ENCODE measurements at places on chromosomes 16 and 17.

DNA sequence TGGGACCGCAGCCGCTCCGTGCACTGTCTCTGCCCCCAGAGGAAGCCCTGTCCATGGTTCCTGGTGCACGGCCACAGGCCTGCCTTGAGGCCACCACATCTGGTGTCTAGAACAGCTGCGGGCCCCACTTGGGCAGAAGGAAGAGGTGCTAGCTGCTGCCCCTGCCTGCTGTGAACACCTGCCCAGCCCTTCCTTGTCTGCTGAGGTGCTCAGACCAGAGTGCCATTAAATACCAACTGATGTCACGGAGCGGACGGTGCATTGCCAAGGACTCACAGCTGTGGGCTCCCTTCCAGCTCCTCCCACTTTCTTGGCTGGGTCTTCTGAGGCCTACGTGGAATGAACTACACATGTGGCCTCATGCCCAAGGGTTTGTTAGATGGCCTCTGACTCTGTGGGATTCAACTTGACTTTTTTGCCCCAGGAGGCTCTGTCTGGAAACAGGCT, 146.1 kb downstream of the RAB11FIP4 start:
- no peak for DNase-seq

- DNase-seq = no peak
Observed at GRCh38 chr17:42553161-42553818, 567 bp downstream of the HSD17B1 start.

DNA sequence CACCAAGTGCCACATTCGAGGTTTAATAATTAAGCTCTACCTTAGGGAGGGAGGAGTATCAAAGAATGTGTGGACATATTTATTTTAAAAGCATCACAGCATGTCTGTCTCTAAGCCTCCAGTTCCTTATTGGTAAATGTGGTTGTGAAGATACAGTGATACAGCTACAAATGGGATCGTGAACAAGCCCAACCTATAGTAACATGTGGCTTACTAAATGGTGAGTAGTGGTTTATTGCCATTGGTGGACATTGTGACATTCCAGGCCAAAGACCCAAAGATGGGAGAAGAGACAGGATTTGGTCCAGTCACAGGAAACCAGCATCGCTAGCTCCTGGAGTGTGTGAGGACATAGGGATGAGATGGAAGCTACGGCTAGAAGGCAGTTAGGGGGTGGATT, 51.2 kb downstream of the IQCK start:
- no peak for DNase-seq

DNA sequence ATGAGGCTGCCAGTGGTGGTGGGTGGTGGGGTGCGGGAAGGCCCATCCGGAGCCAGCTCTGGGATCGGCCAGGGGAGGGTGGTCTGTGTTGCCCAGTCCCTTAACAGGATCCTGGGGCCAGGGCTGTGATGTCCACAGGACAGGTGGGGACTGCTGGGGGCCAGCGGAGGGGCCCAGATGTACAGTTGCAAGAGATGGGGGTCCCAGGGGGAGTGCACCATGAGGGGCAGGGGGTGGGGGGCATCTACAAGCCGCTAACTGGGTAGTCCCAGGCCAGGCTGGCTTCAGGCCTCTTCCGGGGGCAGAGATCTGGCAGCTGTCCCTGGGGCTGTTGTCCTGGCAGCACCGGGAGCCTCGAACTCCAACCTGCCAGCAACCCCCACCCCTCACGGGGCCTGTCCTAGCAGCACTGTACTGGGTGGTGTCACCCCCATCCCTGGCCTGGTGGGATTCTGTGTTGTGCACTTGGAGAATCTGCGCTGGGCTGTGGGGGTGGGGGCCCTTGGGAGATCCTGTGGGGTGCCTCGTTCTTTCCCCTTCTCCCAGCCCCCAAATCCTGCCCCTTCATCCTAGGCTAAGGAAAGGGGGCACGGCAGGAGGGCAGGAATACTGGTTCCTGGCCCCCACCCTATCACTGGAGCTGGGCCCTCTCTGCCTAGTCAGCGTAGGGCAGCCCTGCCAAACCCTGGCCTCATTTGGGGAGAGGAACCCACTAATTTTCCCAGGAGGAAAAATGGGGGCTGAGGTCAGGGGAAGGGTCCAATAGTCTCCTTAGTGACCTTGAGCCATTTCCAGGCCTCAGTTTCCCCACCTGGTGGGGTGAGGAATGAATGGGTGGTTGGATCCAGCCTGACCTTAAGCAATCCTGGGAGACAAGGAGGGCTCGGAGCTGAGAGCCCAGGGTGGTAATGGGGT, 1.4 kb downstream of the MTSS2 start:
- DNase-seq = no peak

DNA sequence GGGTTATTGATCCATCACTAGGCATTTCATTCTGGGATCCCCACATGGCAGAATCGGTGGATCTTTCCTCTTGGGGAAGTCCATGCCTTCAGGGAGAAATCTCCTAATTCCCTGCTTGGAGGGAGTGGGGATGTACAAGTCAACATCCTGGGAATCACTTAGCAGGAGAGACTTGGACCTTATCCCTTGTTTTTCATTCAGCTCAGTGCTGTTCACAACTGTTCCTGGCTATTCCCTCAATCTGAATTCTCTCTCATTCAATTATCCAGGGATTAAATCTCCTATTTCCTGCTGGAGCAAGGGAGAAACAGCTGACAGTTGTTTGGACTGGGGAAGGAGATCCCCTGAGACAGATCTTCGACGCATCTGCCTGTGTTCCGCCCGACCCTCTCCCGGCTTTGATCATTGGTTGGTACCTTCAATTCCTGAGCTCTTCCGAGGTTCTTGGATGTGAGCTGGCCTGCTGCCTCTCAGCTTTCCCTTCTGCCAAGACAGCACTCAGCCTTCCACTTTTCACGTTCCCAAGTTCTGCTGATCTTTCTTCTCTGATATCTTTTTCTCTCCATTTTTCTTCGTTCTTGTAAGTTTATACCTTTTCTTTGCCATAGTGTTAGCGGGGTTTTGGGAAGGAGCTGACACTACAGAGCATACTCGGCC, 115.4 kb upstream of the GNAO1 start:
- no peak for DNase-seq

- DNase-seq = no peak
Observed at GRCh38 chr17:28033972-28034714, 8.3 kb upstream of the NLK start.

GRCh38 chr16:86521236-86522197, 11.2 kb downstream of the FOXF1 start:
- DNase-seq = no peak

- DNase-seq = no peak
Observed at GRCh38 chr16:200388-200787, 20.1 kb downstream of the HBQ1 start.

Data from activated CD4-positive, alpha-beta memory T cell treated with anti-CD3 and anti-CD28 coated beads, Interleukin-2, amount 10 ng/mL, durations not matched to agents 7 days and 5 days (primary cell).